SJSA1 (cell line): ENCODE measurements at places on chromosomes 11 and 22. TPM values are rescaled to one million over a fixed set of nuclear protein-coding genes. Genes with fewer than 3 reads are reported as not detected.

DNA sequence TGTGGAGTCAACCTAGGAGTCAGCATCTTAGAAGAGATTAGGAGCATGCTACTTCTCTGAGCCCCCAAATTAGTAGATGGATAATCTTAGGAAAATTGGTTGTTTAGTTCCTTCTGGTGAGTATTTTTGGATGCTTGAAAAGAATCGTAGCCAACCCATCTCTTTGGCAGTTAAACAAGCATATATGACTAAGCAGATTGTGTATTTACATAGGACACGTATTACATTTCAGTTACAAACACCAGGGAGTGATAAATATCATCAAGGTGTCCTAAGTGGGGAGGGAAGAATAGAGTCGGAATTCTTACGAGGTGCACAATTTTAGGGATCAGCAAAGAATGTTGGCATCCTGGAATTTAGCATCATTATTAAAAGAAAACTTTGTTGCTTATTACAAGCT is 13.5 kb downstream of the PLET1 start:
- H3K36me3 ChIP-seq: no peaks in the 10 kb centered on the region
- H3K27me3 ChIP-seq: no peaks in the 10 kb centered on the region
- H3K4me1 ChIP-seq: peaks cover 5% of the 10 kb centered on the region

- H3K4me1 ChIP-seq: peaks cover 17% of the 10 kb centered on the region
- H3K4me3 ChIP-seq: no peak overlapping the region
- DNase-seq: no peak
- peaks cover 93% of the 10 kb centered on the region for H3K36me3 ChIP-seq
- no peaks in the 10 kb centered on the region for H3K27me3 ChIP-seq
These were observed 5.9 kb downstream of the GNG3 start for GRCh38 chr11:62713343-62713742.

Gene CRYBB2
- 0.21 TPM in 1 of 2 replicates, not detected in the other for total RNA-seq

- peaks cover 33% of the 10 kb centered on the region for H3K4me1 ChIP-seq
- H3K27me3 ChIP-seq: no peaks in the 10 kb centered on the region
- H3K36me3 ChIP-seq: peaks cover 4% of the 10 kb centered on the region; the same call in 1 of the 2 replicates
- H3K27ac ChIP-seq: peak overlapping the region; percentile 97
These were observed 128.2 kb downstream of the SGSM3 start for GRCh38 chr22:40498420-40499208.
